NCI-H1092 treated with DMSO at 0.1 percent for 48 hours (cell line): ENCODE measurements at places on chromosomes 16 and 17.

- DNase-seq: no peak
Observed at GRCh38 chr16:72426386-72426785, 254.4 kb upstream of the PMFBP1 start.

DNA sequence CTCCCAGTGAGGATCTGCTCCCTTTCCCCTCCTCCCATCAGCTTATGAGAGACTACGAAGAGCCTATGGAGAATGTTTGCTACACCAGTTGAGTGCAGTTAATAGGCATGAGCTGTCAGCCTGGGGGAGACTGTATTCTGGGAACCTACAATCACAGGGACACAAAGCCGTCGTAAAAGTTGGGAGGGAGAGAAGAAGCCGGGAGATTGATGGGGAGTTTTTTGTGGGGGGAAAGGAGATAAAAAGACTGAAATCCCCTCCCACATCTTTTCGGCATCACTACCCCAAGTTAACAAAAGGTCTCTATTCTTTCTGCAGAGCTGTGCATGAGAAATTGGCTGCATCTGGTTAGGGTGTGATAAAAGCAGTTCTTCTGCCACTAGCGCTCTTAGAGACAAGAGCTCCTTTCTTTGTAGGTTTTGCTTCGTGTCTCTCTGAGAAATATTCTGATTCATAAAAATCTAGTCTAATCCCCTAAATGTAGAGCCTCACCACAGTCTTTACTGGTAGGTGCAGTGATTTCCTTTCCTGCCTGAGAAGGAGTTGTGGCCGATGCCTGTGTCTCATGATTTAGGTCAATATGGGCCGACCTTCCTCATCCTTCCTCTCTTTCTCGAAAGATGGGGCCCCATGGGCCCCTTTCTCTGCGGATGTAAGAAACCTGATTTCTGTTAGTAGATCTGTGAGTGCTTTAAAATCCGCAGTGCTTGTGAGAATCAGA is 77.4 kb downstream of the BPTF start:
- DNase-seq: no peak

- no peak for DNase-seq
Observed at GRCh38 chr17:49337884-49338283, 24.2 kb downstream of the ZNF652 start.

DNA sequence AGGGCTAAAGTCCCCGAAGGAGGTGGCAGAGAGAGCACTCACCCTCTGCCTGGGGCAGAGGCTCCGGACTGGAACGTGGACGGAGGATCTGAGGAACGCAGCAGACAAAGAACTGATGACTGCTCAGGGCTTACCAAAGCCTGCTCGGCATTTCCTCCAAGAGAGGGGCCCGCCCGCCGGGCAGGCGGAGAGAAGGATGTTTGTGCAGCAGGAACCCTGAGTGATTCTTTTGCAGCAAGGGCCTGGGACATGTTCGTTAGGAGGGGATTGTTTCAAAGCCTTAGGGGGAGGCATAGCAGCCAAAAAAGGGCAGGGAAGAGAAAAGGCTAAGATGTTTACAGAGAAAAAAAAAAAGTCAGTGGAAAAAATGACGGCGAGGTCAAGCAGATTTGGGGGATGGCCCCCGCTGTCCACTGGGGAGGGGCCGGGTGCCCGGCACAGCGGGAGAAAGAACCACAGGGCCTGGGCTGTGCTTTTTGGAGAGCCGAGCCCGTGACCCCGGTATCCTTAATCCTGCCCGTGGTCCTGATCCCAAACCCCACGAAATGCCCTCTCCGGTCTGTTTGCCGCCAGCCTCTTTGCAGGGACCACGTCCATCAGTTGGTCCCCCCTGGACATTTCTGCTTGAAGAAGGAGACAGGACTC is 129.3 kb downstream of the NTN1 start:
- DNase-seq: no peak

DNA sequence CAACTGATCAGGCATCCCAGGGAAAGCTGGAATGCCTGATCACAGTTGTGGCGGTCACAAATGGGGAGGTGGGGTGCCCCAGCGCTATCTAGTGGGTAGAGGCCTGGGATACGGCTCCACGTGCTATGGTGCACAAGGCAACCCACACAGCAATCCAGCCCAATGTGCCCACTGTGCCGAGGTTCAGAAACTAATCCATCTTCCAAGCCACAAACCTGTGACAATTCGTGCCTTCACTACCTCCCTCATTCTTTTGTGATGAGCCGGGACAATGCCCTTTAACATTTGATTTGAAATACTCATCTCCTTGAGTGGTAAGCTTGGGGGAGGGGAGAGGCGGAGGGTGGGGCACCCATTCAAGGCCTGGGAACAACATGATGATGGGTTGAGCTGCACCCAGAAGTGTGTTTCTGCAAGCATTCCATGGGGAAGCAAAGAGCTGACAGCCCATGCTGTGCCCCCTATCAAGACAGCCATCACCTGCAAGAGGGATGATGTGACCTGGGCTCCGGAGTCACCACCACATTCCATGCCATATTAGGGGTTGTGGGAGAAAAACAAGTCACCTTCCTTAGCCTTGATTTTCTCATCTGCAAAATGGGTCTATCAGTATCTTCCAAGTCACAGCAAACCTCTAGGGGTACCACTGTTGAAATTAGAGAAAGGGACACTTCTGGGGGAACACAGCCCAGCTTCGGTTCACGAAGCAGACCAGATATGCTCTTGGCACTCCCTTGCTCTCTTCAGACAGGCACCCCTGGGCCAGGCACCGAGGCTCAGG is 3.7 kb downstream of the ELOB start:
- DNase-seq: no peak

GRCh38 chr17:69122065-69122464 is 19.6 kb downstream of the ABCA6 start:
- DNase-seq: no peak

- no peak for DNase-seq
Observed at GRCh38 chr16:72300892-72301291, 128.9 kb upstream of the PMFBP1 start.

DNA sequence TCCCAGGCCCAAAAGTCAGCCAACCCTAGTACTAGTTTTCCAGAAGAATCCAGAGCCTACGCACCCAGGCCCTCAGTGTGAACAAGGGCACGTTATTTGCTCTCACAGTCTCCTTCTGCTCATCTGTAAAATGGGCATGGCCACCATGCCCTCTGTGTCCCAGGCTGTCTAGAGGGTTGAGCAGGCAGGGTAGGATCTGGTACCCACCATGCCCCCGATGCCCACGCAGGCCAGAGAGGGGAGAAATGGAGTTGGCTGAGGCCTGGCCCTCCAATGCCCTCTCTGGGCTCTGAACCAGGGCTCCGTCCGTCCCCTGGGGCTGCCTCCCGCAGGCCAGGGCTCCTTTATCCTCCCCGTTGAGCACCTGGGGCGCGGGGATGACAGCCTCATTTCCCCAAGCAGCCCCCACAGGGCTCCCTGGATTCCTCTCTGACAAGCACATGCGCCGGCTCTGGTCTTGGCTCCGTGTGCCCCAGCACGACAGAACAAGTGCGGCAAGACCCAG is 9.1 kb upstream of the BAHCC1 start:
- no peak for DNase-seq
